Stimulated activated CD4-positive, alpha-beta T cell treated with anti-CD3 and anti-CD28 coated beads, Interleukin-15, amount 100 ng/mL, for 48 hours (primary cell): ENCODE measurements at places on chromosomes 1 and 21.
A peak's percentile ranks its signal among the peaks of the same experiment; 100 is the strongest.

GRCh38 chr1:173422456-173422976 lies 54.6 kb upstream of the PRDX6 start:
- DNase-seq: no peak

DNA sequence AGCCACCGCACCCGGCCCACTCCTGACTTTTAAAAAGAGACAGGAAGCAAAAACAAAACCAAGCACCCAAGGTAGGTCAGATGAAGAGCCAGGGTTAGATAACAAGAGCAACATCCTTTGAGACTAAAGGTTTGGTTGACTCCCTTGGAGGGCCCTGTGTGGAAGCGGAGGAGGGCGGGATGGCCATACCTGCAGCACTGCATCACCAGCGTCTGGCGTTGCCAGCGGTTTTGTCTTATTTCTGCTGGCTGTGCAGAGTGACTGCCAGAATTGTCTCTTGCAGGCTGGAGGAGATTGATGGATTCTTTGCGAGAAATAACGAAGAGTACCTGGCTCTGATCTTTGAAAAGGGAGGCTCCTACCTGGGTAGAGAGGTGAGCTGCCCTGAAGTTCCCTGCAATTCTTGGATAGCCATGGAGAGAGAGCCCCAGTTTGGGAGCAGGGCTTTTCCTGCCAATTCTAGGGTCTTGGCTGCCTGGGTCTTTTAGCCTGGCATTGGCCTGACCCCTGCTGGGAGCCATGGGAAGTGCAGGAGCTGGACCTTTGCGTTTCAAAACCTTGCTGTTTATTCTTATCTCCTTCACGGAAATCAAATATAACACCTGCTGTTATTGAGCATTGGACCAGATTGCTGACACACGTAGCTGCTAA lies 24.0 kb downstream of the QSOX1 start:
- DNase-seq: peak; percentile 31

GRCh38 chr1:168825820-168826219 lies 96.8 kb upstream of the DPT start:
- no peak for DNase-seq

- no peak for DNase-seq
Observed at GRCh38 chr1:230429067-230429735, 3.1 kb upstream of the PGBD5 start.

- DNase-seq: no peak
Observed at GRCh38 chr1:230211436-230212145, 144.6 kb downstream of the GALNT2 start.

DNA sequence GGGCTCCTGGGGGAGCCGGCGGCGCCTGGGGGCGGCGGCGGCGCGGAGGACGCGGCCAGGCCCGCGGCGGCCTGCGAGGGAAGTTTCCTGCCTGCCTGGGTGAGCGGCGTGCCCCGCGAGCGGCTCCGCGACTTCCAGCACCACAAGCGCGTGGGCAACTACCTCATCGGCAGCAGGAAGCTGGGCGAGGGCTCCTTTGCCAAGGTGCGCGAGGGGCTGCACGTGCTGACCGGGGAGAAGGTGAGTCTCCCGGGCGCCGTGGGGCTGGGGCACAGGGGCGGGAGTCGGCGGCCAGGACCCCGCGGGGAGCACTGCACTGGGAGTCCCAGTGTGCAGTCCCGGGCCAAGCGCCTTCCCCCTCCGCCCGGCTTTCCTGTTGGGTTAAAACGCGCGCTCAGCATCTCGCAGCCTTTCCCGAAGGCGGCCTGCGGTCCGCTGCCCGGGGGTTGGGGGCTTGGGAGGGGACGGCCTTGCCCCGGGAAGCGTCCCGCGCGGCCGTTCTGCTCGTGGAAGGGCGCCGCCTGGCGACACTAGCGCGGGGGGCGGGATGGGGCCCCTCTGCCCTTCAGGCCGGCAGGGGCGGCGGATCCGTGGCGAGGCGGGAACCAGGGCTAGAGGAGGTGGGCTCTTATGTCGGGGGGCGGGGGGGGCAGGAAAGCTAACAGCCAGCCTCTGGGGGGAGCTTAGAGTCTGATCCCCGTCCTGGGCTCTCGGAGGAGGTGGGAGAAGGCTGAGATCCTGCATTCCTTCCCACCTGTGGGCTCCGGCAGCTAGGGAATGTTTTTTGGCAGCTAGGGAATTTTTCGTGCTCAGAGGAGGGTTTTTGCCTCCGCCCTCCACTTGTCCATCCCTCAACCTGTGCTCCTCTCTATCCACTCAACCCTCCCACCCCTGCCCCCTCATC lies 1.1 kb downstream of the HUNK start:
- peak; percentile 45 for DNase-seq

DNA sequence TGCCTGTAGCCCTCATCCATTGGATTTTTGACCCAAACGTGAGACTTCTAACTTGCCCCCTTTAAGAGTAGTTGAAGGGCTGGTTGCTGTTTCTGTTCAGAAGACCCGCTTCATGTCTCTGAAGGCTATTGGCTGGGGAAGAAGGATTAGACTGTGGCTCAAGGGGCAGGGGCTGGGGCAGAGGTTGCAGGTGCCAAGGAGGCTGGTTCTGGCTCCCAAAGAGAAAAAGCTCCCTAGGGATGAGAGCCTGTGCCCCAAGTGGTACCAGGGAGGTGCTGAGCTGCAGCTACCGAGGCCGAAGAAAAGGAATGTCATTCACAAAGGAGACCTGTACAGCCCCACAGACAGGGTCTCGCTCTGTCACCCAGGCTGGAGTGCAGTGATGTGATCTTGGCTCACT lies 5.8 kb downstream of the WNT3A start:
- DNase-seq: no peak

DNA sequence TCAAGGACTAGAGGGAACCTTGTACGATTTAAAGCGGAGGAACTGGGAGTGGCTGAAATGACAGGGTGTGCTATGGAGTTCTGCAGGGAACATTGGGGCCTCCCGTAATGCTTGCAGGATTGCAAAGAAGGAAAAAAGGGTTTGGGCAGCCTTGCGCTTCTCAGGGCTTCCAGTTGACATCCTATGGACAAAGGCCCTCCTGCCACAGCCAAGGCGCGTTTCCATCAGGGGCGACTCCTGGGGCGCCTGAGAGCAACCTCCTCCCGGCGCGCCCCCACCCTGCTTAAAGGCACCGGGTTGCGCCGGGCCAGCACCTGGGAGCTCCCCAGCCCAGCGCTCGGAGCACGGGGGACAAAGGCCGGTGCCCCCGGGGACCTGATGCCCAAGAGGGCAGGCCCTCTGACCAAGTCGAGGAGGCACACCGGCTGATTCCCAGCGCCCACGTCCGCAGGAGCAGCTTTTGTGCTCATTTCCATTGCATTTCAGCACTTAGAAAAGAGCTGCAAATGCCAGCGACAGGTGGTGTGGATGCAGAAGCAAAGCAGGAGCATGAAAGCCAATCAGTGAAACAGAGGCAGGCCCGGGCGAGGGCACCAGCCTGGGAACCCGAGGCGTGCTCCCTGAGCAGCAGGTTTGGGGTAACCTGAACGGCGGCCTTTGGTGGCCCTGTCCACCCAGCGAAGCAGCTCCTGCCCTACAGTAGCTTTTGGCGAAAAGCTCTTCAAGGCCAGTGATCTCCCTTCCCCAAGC lies 17.6 kb upstream of the RNF187 start:
- DNase-seq: no peak

- DNase-seq: no peak
Observed at GRCh38 chr21:26001356-26001755, 169.2 kb downstream of the APP start.

GRCh38 chr1:70459496-70460225 lies 48.6 kb downstream of the CTH start:
- no peak for DNase-seq

GRCh38 chr21:41029571-41029970 lies 138.4 kb upstream of the BACE2 start:
- no peak for DNase-seq

GRCh38 chr1:116971965-116972673 lies 29.4 kb upstream of the CD101 start:
- no peak for DNase-seq

- DNase-seq: peak; percentile 53
Observed at GRCh38 chr1:109193653-109194590, 19.8 kb upstream of the SARS1 start.

DNA sequence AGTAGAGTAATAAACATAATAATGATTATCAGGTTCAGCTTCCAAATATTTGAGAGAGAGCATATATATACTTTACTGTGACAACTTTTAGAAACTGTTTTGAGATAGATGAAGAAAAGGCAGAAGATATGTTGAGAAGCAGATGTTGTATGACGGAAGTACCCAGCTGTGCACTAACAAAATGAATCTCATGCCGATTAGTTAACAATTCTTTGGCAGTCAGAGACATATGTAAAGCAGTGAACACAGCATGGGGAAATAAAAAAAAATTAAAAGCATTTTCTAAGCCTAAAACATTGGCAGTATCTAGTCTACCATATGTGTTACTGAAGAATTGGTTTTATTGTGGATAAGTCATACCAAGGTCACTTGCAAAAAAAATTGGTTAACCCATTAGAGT lies 51.8 kb downstream of the MAGI3 start:
- DNase-seq: no peak

- DNase-seq: no peak
Observed at GRCh38 chr1:107480548-107481415, 339.9 kb downstream of the NTNG1 start.

GRCh38 chr1:30418061-30418938 lies 305.1 kb downstream of the MATN1 start:
- no peak for DNase-seq

DNA sequence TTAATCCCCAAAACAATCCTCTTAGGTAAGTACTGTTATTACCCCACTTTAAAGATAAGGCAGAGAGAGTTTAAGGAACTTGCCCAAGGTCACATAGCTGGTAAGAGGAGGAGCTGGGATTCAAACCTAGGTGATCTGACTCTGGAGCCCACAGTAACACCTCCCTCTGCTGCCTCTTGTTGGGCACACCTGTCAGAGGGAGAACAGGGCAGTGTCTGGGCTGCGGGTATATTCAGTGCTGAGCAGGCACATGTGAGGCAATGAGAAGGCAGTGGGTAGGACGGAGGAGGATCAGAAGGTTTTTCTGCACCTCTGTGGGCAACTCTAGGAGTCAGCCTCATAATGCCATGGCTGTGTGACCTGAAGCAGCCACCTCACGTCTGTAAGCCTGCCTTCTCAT lies 1.8 kb downstream of the HPCA start:
- no peak for DNase-seq

DNA sequence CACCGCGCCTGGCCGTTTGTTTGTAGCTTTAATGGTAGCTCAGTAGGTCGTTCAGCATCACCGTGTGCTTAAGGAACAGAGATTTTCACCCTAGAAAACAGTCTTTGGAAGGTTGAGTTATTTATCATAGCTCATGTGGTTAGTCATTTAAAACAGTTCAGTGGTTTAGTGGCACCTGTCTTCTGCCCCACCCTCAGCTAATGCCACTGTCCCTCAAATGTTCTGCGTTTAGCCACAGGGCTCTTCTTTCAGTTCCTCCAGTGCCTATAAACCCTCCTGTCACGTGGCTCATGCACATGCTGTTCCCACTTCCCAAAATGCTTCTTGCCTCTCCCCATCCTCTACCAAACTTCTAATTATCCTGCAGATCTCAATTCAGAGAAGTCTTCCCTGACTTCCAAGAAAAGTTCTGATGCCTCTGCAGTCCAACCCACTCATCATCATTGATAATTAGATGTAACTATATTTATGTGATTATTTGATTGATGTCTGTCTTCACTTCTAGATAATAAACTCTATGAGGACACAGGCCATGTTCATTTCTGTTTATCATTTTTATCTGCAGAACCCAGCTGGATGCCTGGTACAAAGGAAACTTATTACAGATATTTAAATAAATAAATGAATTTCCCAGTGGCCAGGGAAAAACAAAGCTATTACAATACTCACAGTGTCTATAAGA lies 14.4 kb upstream of the DIPK1A start:
- DNase-seq: no peak

- DNase-seq: no peak
Observed at GRCh38 chr21:46124083-46124925, 26.4 kb downstream of the COL6A2 start.

GRCh38 chr1:244836584-244836983 lies 1.1 kb downstream of the COX20 start:
- no peak for DNase-seq

GRCh38 chr1:218209351-218209861 lies 75.7 kb upstream of the RRP15 start:
- DNase-seq: no peak

- DNase-seq: no peak
Observed at GRCh38 chr21:15682186-15682895, 47.4 kb upstream of the USP25 start.

- no peak for DNase-seq
Observed at GRCh38 chr1:15088281-15088971, 65.1 kb upstream of the TMEM51 start.

DNA sequence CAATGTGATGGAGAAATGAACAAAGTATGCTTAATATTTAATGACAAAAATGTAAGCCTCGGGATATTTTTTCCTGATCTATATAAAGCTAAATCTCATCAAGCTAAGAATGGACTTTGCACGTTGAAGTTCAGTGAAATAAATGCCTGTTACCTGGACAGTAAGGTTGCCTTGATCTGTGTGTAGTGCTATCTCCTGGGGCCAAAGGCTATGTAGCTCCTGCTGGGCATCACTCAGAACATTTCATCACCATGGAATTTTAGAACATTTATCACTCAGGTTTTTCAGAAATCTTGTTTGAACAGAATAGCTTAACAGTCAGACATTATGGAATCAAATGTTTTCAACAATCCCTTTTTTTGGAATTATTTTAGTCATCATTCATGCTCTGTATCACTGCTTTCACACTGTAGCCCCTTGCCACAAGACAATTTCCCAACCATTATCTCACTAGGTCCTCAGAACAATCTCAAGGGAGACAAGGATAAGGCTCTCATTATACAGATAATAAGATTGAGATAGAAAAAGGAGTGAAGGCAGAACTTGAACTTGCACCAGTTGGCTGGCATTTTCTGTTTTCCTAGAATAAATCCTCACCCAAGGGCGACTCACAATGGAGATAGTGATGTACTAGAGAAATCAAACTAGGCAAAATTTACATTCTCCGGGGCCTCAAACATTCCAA lies 3.7 kb downstream of the OR10J1 start:
- no peak for DNase-seq

GRCh38 chr1:59071876-59072582 lies 224.9 kb upstream of the FGGY start:
- DNase-seq: no peak

- peak; percentile 34 for DNase-seq
Observed at GRCh38 chr1:98794196-98794886, 132.8 kb downstream of the SNX7 start.

DNA sequence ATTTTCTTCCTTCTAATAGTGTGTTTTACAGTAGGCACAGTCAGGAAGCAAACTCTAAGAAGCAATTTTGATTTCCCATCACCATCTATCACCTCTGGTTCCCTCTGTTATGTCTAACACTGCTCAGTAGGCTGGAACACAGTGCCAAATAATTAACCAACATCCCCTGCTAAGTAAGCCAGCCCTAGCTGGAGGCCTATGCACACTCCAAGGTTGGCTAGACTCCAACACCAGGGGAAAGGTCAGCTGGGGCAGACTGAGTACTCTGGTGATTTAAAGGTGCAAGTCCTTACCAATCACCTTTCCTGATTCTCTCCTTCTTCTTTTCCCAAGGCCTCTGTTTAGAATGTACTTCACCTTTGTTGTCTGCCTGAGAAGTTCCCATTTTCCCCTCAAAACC lies 46.5 kb upstream of the BEND5 start:
- DNase-seq: no peak

GRCh38 chr1:162003830-162004215 lies 19.8 kb downstream of the OLFML2B start:
- no peak for DNase-seq

- DNase-seq: no peak
Observed at GRCh38 chr1:246571953-246572352, 5.7 kb downstream of the CNST start.

- no peak for DNase-seq
Observed at GRCh38 chr1:233442026-233442780, 114.7 kb downstream of the MAP3K21 start.

GRCh38 chr1:209641832-209642172 lies 10.4 kb downstream of the LAMB3 start:
- no peak for DNase-seq
